Sigmoid colon (tissue), 7 donors: ENCODE measurements at places on chromosomes 3 and 15. TPM values are rescaled to one million over a fixed set of nuclear protein-coding genes. Genes with fewer than 3 reads are reported as not detected.

Gene ADGRG7
- not detected for total RNA-seq

Gene SUSD5
- 2.8 TPM for total RNA-seq

Gene CTXND1
- total RNA-seq = 0.68 TPM

DNA sequence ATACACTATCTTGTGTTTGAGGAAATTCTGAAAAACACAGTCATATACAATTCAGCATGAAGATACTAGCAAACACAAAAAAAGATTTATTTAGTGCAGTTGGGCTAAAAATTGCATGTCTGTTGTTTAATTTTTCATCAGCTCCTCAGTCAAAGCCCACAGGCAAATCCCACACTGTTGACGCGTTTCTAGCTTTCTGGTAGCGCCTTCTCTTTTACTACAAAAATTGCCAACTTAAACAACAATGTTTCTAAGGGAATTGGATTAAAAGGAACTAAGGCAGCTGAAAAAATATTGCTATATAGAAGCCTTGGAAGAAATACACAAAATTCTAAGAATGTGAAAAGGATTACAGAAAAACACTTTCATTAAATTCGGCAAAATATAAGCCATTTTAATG is 196.7 kb upstream of the P2RY1 start:
- H3K4me3 ChIP-seq = no peak overlapping the region
- no peak for DNase-seq
- no peaks in the 10 kb centered on the region for H3K4me1 ChIP-seq
- H3K27ac ChIP-seq = peak overlapping the region; percentile 51
- no peaks in the 10 kb centered on the region for H3K27me3 ChIP-seq

DNA sequence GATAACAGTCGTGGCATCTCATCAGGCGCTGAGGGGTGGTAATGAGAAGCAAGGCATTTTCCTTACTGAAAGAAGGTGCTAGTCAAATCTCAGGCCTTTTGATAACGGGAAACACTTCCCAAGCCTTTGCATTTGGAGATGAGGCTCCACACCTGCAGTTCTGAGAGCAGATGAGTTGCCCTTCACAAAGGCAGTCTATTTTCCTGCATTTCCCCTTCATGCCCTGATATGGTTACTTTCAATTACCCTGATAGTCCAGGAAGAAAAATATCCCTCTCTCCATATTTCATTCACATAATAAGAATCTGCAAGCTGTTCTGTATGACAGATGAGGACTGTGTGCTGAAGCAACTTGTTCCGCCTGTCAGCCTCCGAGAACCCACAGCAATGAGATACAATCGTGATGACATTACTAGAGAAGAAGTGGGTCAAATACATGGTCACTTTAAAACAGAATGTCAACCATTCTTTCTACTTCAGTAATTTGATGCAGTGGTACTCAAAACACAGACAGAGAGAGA is 25.0 kb downstream of the FHIT start:
- no peak for DNase-seq
- no peak overlapping the region for H3K4me3 ChIP-seq
- H3K27me3 ChIP-seq = no peaks in the 10 kb centered on the region
- no peaks in the 10 kb centered on the region for H3K36me3 ChIP-seq
- no peaks in the 10 kb centered on the region for H3K4me1 ChIP-seq
- H3K27ac ChIP-seq = no peak overlapping the region

- DNase-seq = no peak
- H3K27me3 ChIP-seq = no peaks in the 10 kb centered on the region
- H3K27ac ChIP-seq = no peak overlapping the region
- H3K4me3 ChIP-seq = no peak overlapping the region
- H3K4me1 ChIP-seq = no peaks in the 10 kb centered on the region
These were observed 108.1 kb upstream of the PLAAT1 start for GRCh38 chr3:193132964-193133363.

- no peak overlapping the region for H3K4me3 ChIP-seq
- H3K36me3 ChIP-seq = no peaks in the 10 kb centered on the region
- H3K4me1 ChIP-seq = no peaks in the 10 kb centered on the region
- no peak overlapping the region for H3K27ac ChIP-seq
- DNase-seq = no peak
These were observed 145.4 kb downstream of the EPHA3 start for GRCh38 chr3:89252860-89253259.

DNA sequence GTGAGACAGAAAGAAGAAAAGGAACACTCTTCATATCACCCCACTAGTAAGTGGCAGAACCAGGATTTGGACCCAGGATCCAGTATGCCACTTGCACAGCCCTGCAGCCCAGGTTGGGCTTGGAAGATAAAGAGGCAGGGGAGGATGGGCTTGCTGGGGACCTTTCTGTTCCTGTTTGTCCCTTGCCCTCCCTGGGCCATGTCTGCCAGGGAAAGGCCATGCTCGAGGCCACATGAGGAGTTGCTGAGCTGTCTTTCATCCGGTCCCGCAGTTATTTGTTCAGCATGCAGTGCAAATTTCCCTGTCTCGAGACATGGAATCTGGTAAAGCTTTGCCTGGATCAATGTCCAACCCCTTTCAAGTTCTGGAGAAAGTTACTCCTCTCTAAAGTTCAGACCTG is 116.0 kb upstream of the MRPS22 start:
- H3K27me3 ChIP-seq = no peaks in the 10 kb centered on the region
- no peak overlapping the region for H3K4me3 ChIP-seq
- no peak for DNase-seq
- H3K36me3 ChIP-seq = no peaks in the 10 kb centered on the region
- H3K4me1 ChIP-seq = peaks cover 7% of the 10 kb centered on the region

DNA sequence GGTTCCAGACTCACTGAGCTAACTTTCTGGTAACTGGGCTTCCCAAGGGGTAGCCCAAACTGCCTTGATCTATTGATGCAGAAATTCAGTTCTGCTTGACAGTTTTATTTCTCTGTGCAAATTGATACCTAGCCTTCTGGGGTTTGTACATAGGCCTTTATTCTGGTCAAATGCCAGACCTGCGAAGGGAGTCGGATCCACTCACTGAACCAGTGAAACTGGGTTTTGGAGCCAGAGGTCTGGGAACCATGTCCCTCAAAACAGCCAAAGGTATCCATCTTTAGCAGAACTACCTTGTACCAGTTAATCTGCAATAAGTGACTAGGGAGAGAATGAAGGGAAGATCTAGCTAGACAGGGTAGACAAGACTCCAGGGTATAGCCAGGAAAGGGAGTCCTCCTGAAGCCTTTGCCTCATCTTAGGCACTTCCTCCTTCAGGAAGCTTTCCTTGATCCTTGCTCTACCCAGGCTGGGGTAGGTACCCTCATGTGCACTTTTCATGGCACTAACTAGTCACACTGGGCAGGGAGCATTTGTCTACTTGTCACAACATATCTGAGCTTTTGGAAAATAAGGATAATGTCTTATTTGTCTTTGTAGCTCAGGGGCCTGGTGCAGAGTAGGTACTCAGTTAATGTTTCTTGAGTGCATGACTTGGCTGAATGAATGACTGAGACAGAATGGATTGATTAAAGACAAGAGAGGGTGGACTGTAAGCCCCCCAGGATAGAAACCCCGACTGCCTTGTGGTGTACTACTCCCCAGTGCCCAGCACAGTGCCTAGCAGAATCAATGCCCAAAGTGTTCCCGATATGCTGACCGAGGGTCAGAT is 1.4 kb upstream of the SNX33 start:
- no peaks in the 10 kb centered on the region for H3K27me3 ChIP-seq
- peak overlapping the region; percentile 94 for H3K27ac ChIP-seq
- H3K4me1 ChIP-seq = peaks cover 35% of the 10 kb centered on the region
- no peaks in the 10 kb centered on the region for H3K36me3 ChIP-seq
- DNase-seq = no peak

DNA sequence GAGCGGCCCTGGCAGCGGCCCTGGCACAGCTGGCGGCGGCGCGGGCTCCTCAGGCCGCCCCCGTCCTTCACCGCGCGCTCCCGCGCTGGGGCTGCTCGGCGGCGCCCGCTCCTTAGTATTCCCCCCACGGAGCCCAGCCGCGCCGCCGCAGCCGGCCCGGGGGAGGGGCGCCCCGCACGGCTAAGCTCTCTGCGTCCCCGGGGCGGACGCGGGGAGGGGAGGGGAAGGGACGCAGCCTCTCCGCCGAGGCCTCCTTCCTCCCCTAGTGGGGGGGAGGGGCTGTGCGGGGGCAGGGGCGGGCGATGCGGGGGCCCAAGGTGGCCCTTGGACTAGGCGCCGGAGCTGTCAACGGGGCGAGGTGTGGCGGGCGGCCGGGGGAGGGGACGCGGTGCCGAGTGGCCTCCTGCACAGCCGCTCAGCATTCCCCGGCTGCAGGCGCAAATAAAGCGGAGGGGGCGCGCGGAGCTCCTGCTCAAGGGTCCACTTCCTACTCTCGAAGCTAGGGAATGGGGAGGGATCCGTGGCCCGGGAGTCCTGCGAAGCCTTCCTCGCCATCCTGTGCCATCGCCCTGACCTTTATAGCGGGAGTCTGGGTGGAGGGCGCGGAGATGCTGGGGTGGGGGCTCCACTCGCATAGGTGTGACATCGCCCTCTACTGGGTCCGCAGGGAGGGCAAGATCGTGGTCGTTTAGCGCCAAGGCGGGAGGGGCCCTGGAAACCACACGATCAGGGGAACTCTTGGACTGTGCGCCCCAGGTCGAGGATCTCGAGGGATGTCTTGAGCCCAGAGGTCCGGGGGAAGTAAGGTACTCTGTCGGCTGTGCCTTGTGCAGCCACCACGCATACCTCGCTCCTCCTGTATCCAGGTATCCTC is 22.2 kb downstream of the EPHB3 start:
- H3K4me1 ChIP-seq = no peaks in the 10 kb centered on the region
- peaks cover 21% of the 10 kb centered on the region for H3K36me3 ChIP-seq
- no peak for DNase-seq
- no peaks in the 10 kb centered on the region for H3K27me3 ChIP-seq
- H3K27ac ChIP-seq = peak overlapping the region; percentile 83
- H3K4me3 ChIP-seq = peak overlapping the region; percentile 59

GRCh38 chr3:115784739-115785536 is 161.6 kb downstream of the GAP43 start:
- peak overlapping the region; percentile 83 for H3K27ac ChIP-seq
- H3K4me1 ChIP-seq = peaks cover 7% of the 10 kb centered on the region
- DNase-seq = no peak
- no peaks in the 10 kb centered on the region for H3K27me3 ChIP-seq

- DNase-seq = peak; percentile 30
- peaks cover 43% of the 10 kb centered on the region for H3K4me1 ChIP-seq
- H3K36me3 ChIP-seq = no peaks in the 10 kb centered on the region
- H3K27ac ChIP-seq = no peak overlapping the region
- no peaks in the 10 kb centered on the region for H3K27me3 ChIP-seq
These were observed 16.9 kb upstream of the CSPG4 start for GRCh38 chr15:75729326-75730069.

DNA sequence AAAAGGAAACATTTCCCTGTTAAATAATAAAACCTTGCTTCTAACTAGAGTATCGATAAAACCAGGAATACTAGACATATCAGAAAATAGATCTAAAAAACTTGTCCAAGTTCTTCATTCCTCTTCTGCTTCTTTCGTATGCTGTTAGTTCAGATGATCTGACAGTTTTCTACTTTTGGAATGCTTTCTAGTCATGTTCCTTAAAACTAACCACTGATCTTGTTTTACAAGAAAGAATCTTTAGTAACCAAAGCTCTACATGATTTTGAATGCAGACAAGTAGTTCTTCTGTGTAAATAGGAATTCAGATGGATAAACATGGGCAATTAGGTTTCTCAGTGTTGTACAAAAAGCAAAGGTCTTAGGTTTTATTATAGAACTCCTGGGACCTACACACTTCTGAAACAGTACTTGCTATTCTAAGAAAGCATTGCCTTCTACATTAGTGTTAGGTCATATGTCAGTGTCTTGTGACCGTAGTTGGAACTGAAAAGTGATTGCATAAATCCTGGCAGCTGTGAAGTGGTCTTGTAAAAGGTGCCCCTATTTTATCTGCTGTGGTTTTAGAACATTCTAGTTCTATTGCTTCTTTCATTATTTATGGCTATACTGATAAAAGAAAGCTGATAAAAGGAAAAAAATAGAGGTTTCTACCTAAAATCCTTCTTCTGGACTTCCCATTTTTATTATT is 40.7 kb downstream of the SNRK start:
- DNase-seq = no peak
- H3K27ac ChIP-seq = peak overlapping the region; percentile 52
- no peak overlapping the region for H3K4me3 ChIP-seq

GRCh38 chr3:142028243-142028777 is 121.0 kb downstream of the TFDP2 start:
- H3K4me1 ChIP-seq = peaks cover 21% of the 10 kb centered on the region
- no peaks in the 10 kb centered on the region for H3K36me3 ChIP-seq
- H3K27ac ChIP-seq = peak overlapping the region; percentile 59
- no peaks in the 10 kb centered on the region for H3K27me3 ChIP-seq
- DNase-seq = no peak

DNA sequence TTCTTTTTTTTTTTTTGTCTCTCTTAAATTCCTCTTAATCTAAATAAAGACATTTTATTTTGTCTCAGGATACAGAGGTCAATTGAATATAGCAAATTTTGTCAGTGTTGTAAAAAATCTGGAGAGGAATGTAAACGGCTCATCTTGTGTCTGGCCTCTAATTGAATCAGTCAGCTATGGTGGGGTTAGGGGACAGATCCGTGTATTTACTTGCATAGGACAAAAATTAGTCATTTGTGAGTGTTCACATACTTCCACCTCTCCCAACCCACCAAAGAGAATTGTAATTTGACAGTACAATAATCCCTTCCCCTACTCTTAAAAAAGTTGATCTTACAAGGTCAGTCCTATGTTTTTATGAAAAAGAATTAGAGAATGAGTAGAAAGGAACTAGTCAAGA is 18.3 kb downstream of the PPARG start:
- no peak overlapping the region for H3K27ac ChIP-seq
- no peaks in the 10 kb centered on the region for H3K36me3 ChIP-seq
- H3K4me1 ChIP-seq = no peaks in the 10 kb centered on the region
- H3K27me3 ChIP-seq = no peaks in the 10 kb centered on the region
- no peak overlapping the region for H3K4me3 ChIP-seq

DNA sequence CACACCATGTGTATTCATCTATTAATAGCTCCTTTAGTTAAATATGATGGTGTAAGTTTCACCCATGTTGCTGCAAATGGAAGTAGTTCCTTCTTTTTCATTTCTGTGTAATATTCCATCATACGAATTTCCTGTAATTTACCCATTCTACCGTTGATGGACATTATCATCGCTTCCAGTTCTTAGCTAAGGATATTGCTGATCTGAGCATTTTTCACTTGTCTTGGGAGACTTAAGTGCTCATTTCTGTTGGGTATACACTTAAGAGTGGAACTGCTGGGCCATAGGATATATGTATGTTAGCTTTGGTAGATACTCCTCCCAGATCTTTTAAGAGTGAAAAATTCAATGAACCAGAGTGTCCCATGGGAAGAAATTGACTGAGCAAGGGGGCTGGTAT is 11.0 kb downstream of the PLIN1 start:
- no peak overlapping the region for H3K4me3 ChIP-seq
- no peaks in the 10 kb centered on the region for H3K27me3 ChIP-seq

- H3K27me3 ChIP-seq = no peaks in the 10 kb centered on the region
- H3K36me3 ChIP-seq = no peaks in the 10 kb centered on the region
- no peak for DNase-seq
- no peak overlapping the region for H3K27ac ChIP-seq
These were observed 1205.5 kb downstream of the ROBO1 start for GRCh38 chr3:78562328-78562727.
